ENCODE measurements at places on chromosomes 5 and 9.

DNA sequence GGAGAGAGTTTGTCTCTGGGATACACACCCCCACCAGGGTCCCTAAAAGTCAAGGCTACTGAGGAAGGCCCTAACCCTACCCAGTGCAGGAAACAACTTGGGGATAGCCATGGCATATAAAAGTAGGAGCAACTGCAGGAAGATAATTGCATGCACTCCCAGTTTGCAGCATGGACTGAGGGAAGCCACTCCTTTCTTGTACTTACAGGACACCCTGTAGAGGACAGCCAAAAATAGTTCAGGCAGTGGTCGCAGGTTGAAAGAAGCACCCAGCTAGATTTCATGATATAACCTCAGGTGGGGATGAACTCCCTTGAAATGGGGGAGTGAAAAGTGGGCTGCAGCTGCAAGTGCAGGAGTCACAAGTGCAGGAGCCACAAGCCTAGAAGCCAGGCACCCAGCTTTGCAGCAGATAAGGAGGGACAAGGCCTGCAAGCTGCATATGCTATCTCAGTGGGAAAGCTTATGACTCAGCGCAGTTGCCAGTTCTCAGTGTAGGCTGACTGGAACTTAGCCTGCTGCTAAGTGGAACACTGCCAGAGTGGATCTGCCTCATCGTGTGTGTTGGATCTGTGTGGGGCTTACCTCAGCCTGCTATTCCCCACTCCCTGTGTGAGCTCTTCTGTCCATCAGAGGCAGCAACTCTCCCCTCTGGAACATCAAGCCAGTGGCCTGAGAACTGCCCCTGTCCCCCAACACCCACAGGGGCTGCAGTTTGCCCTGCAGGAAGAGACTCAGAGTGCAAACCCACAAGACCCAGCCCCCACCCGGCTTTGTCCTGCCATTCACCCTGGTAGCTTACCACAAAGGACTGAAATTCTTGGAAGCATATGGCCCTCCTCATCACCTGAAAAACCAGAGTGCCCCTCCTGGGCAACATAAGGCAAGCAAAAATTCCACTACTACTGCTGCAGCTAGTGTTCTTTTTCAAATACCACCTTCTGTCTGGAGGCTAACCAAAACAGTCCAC lies 42.7 kb downstream of the CYLC2 start:
- peak; percentile 20 for DNase-seq

GRCh38 chr5:96611946-96612345 lies 50.2 kb upstream of the CAST start:
- no peak for DNase-seq

- DNase-seq, result no peak
Measured at GRCh38 chr9:7608261-7608660, 191.3 kb downstream of the DMAC1 start.

DNA sequence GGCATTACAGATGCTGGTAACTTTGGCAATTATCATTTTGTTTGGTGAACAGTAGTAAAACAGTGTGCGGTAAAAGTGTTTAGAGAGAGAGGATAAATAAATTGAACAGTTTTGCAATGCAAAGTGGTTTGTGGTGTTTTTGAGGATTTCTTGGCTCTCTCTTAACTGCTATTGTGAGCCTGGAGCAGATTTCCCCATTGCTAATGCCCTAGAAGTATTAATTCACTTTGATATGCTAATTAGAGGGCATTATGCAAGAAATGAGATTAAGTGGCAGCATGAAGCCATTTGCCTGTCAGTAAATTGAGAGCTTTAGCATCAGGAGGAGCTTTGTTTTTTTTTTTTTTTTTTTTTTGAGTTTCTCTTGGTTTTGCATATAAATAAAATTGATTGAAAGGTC lies 8.2 kb downstream of the PBX3 start:
- no peak for DNase-seq

DNA sequence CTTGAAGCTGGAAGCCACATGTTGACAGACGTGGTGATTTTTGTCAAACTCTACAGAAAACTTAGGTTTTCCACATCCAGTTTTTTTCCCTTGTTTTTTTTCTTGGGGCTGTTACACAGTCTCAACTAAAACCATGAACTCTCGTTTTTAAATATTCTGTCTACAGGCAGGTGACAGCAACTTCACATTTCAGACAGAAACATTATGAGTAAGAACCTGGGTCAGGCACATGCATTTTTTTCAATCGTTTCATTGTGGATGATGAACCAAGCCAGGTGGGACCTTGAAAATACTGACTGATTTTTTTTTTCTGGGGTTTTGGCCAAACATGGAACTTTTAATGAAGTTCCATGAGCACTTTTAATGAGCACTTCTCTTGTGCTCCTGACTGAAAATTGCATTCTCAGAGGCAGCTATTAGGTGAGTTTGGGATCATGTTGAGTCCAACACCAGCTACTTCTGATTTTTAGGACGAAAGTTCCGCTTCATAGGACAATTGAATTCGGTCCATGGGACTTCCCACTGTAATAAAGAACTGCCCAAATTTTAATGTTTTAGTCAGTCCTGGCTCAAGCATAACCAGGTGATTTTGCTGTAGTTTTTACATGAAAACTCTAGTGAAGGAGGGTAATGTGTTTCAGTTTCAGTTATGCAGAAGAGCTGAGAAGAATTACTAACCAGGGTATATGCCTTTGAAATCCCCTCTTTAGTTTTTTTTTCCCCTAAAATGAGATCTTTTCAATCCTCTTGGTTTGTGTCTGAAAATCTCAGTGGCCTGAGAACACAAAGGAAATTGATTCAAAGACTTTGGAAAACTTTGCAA lies 93.2 kb upstream of the ADAMTS16 start:
- no peak for DNase-seq

- DNase-seq, result no peak
Measured at GRCh38 chr5:174189654-174190541, 144.4 kb downstream of the NSG2 start.

DNA sequence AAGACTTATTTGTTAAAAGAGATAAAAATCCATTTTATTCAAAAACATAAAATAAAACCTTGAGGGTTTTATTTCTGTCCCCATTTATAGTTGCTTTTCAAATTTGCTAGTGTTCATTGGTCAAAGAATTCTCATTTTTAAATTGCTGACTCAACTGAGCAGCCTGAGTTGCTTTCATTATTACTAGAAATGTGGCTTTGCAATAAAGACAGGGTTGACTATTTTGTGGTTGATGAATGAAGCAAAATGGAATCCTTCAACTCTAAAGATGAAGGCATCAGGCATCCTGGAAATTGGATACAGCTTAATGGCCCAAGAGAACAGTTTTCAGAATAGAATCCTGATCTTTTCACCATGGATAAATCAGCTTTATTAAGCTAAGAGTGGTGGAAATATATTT lies 23.9 kb upstream of the PPP3R2 start:
- DNase-seq, result no peak

DNA sequence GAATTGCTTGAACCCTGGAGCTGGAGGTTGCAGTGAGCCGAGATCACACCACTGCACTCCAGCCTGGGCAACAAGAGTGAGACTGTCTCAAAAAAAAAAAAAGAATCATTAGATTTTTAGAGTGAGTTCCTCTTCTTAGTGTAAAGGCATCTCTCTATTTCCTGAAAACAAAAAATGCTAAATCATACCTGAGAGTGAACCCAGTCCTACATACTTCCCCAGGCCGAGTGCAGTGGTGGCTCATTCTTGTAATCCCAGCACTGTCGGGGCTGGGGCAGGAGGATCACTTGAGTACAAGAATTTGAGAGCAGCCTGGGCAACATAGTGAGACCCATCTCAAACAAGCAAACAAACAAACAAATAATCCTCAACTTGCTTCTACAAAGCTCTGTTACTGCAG lies 38.2 kb upstream of the LPAR1 start:
- DNase-seq, result no peak

DNA sequence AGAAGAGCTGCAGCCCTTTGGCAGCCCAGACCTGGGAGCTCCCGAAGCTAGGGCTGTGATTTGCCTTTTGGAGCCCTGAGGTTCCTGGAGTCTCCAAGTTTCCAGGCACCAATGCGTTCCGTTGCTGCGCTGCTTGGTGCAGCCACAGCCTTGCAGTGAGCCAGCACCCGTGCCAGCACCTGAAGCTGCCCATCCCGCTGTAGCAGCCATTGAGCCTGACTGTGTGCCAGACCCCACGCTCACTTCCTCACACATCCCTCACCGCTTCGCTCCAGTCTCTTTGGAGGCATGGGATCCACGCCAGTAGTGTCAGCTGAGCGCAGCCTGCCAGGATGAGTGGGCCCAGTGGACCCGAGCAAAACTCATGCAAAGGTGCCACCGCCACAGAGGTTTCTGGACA lies 22.5 kb upstream of the C9orf72 start:
- no peak for DNase-seq

DNA sequence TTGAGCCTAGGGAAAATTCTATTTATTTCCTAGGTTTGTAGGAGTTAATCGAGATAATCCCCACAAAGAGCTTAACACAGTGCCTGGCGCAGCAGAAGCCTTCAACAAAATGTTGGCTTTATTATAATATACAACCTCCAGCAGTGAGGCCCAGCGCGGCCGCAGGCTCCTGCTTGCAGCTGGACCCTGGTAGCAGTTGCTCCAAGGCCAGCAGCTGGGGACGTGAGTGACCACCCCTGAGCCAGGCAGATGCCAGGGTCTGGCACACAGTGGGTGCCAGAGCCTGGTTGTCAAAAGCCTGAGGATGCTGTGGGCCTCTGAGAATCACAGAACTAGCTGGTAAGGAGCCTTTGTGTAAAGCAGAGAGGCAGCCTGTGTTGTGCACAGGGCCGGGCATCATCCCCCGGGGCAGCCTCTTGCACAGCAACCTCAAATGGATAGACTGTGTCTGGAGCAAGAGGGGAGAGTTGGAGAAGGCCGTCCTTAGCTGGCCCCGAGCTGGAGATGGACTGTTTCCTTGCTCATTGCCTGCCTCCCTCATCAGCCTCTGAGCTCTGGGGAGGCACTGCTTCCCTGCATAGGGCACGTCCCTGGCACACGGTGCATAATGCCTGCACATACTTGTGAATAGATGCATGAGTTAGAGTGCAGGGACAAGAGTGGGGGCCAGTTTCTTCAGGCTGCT lies 17.3 kb downstream of the CSF1R start:
- no peak for DNase-seq

DNA sequence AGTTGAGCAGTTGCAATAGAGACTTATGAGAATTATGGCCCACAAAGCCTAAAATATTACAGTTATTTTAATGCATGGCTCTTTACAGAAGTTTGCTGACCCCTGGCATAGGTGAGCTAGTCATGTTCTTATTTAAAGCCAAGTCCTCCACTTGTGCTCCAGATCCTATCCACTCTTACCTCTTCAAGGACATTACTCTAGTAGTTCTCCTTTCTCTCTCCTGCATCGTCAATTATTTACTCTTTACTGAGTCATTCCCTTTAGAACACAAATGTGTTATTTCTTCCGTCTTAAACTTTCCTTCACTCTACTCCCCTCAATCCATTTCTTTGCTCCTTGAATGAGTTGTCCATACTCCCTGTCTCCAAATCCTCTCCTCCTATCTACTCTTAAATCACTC lies 20.6 kb upstream of the TRAF1 start:
- no peak for DNase-seq

GRCh38 chr5:136080483-136081216 lies 51.9 kb downstream of the TGFBI start:
- DNase-seq, result peak; percentile 86

- no peak for DNase-seq
Measured at GRCh38 chr9:96169901-96170300, 132.1 kb downstream of the HSD17B3 start.

- no peak for DNase-seq
Measured at GRCh38 chr9:3151672-3152576, 308.0 kb upstream of the PUM3 start.

DNA sequence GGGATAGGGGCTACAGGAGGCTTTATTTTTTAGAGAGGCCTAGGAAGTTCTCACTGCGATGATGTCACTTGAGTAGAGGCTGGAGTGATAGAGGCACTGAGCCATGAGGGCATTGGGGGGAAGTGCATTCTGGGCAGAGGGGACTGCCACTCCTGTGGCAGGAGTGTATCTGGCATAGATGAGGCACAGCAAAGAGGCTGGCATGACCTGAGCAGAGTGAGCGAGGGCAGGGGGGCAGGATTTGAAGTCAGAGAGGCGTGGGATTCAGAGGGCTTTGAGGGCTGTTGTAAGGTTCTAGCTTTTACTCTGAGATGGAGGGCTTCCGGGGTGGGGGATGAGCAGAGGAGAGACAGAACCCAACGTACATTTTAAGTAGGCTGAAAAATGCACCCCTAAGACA lies 91.9 kb upstream of the SH3PXD2B start:
- DNase-seq, result no peak

DNA sequence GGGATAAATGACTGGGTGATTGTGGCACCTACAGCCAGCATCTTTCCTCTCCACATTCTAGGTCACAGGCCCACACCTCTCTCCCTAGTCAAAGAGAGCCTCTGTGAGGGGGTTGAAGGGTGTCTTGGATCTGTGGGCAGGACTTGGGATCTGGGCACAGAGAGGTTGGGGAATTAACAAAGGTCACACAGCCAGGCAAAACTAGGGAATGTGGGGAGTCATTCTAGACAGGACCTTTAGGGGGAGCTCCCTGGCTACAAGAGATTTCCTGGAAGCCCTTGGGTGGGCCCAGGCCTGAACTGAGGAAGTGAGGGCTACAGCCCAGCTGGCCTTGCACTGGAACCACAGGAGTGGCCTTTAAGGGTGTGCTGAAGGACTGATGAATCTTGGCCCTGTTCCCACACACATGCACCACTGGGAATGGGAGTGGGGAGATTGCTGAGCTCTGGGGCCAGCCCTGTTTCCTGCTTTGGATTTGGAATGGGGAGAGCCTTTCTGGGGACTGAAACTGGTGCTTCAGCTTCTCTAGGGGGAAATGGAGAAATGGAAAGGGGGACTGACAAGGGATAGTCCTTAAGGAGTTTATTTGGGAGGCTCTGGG lies 12.4 kb upstream of the CXXC5 start:
- peak; percentile 78 for DNase-seq

- DNase-seq, result no peak
Measured at GRCh38 chr5:143680672-143681259, 131.2 kb upstream of the HMHB1 start.

DNA sequence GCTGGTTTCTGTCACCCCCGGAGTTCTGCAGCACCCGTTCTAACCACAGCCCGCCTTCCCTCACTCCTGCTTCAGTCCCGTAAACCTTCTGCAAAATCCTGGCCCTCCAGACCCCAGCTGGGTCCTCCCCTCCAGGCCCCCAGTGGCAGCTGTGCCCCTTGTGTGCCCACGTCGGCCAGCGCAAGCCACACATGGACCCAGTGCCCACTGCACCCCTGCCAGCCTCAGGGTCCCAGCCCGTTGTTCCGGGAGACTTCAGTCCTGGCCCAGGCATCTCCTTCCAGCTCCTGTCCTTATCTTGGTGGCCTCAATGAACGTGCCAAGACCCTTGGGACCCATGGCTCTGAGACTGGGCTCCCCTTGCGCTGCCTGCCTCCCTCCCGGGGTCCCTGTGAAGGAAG lies 43.2 kb downstream of the EXD3 start:
- no peak for DNase-seq

DNA sequence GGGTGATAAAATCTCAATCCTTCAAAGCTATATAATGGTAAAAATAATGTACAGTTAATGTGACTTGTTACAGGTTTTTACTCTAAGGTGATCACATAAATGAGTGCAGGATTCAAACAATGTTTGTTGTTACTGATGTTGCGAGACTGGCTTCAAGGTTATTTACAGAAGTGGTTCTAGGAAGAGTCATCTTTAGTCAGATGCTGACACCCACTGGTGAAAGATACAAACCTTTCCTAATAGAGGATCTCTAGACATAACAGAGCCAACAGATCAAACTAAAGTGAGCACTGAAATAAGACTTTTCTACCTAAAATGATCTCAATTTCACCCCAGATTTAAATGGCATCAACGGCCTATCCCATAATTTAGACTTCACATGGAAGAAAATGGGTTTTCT lies 20.2 kb downstream of the ARSB start:
- peak; percentile 77 for DNase-seq

GRCh38 chr5:126871441-126871840 lies 94.5 kb downstream of the LMNB1 start:
- peak; percentile 61 for DNase-seq

- DNase-seq, result no peak
Measured at GRCh38 chr5:129962506-129962905, 58.2 kb downstream of the CHSY3 start.
